ENCODE measurements at places on chromosomes 2 and 18.

DNA sequence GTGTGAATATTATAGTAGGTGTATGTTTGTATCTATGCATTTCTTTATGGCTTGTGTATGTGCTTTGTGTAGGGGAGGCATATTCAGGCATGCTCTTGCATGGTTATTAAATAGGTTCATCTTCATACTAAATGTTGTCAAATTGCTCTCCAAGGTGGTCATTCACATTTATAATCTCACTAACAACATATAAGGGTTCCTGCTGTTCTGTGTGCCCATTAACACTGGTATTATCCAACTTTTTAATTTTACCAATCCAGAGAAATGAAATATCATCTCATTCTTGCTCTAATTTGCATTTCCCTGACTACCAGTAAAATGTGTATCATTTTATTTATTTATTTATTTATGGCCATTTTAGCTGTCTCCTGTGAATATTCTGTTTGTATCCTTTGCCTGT lies 29.0 kb upstream of the RPL37A start:
- DNase-seq = no peak

GRCh38 chr18:79486356-79487182 lies 90.8 kb downstream of the NFATC1 start:
- DNase-seq = no peak

- peak; percentile 84 for DNase-seq
These were observed 116.1 kb upstream of the ZNF516 start for GRCh38 chr18:76610933-76611749.

- DNase-seq = no peak
These were observed 12.2 kb downstream of the SPATA3 start for GRCh38 chr2:231008131-231008530.

DNA sequence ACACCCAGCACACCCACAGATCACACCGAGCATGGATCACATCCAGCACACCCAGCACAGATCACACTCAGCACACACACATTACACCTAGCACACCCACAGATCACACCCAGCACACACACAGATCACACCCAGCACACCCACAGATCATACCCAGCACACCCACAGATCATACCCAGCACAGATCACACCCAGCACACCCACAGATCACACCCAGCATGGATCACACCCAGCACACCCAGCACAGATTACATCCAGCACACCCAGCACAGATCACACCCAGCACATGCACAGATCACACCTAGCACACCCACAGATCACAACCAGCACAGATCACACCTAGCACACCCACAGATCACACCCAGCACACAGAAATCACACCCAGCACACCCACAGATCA lies 118.6 kb downstream of the DYSF start:
- no peak for DNase-seq

DNA sequence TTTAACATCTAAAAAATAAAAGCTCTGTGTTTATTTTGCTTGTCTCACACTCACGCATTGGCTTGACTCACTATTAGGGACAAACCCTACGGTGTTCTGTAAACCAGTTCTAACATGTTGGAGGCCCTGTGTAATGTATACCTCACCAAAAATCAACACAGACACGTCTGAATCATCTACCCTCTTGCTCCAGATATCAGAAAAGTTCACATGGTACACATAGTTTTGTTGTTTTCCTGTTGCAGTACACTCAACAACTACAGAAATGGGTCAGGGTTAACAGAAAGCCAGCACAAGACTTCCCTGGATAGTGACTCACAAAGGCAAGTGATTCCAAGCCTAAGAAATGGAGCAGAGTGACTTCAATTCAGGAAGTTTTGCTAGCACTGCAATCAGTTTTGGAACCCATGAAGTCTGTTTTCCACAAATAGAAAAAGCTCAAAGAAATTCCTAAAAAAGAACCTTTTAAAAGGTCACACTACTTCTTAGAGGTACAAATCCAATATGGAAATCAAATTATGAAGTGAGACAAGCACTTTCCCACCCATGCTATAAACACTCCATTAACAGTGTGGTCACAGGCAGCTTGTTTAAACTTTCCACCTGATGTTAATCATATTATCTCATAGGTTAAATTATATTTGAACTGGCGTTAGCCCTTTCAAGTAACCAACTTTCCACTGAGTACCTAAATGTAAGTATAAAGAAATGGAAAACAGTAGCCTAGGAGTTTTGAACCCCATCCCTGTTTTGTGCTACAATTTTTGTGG lies 87.4 kb downstream of the GAREM1 start:
- peak; percentile 85 for DNase-seq

DNA sequence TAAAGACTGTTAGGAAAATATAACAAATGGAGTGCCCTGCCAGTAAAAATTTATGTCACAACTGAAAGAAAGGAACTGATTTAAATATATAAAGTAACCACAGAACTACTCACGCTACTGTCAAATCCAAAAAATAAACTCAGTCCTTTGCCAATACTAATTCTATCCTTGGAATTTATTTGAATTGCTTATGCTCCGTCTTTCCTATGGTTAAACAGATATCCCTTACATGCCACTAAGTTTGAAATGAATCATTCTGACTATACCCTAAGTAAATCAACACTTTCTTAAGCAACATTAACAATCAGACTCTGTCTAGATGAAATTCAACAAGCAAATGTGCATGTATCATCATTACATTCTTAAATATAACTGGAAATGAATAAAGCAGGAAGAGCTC lies 9.8 kb downstream of the HNRNPLL start:
- DNase-seq = peak; percentile 50

DNA sequence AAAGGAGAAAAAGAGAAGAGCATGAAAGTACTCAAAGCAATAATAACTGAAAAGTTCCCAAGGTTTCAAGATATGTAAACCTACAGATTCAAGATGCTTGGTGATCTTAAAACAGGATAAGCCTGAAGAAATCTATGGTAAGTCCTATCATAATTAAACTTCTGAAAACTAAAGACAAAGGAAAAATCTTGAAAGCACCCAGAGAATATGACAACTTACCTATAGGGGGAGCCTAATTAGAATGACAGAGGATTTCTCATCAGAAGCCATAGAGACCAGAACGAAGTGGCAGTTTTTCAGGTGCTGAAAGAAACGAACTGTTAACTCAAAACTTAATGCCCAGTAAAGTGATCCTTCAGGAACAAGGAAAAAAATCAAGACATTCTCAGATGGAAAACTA lies 59.7 kb downstream of the XDH start:
- DNase-seq = peak; percentile 34

GRCh38 chr2:100887713-100888495 lies 68.0 kb downstream of the NPAS2 start:
- DNase-seq = peak; percentile 44

GRCh38 chr2:203591642-203592041 lies 56.5 kb upstream of the RAPH1 start:
- peak; percentile 45 for DNase-seq

DNA sequence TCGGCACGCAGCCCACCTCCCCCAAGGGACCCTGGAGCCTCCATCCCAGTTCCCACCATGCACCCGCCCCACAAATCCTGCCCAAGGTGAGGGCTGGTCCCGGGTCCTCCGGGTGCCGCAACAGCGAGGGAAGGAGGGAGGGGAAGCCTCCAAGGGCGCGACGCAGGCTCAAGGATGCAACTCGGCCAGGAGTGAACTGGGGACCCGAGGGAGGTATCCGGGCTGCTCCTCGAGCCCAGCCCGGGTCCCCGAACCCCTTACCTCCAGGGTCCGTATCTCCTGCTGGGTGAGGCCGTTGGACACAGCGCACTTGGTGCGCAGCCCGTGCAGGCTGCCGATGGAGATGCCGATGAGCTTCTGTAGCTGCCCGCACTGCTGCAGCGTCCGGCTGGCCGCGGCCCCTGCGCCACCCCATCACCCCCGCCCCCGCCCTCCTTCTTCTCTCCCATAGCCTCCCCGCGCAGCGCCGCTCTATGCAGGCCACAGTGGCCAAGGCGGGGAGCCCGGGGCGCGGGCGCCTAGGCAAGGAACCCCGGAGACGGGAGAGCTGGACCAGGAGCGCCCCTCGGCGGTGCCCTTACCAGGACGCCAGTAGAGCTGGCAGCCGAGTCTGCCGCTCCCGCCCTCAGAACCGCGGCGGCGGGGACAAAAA lies 124.1 kb downstream of the ANKRD30BL start:
- peak; percentile 38 for DNase-seq

GRCh38 chr2:64857581-64858471 lies 131.4 kb upstream of the SLC1A4 start:
- DNase-seq = peak; percentile 92

GRCh38 chr18:51278045-51278649 lies 80.7 kb upstream of the MEX3C start:
- DNase-seq = peak; percentile 3

- DNase-seq = no peak
These were observed 653.7 kb downstream of the DCDC2C start for GRCh38 chr2:4357121-4357520.

DNA sequence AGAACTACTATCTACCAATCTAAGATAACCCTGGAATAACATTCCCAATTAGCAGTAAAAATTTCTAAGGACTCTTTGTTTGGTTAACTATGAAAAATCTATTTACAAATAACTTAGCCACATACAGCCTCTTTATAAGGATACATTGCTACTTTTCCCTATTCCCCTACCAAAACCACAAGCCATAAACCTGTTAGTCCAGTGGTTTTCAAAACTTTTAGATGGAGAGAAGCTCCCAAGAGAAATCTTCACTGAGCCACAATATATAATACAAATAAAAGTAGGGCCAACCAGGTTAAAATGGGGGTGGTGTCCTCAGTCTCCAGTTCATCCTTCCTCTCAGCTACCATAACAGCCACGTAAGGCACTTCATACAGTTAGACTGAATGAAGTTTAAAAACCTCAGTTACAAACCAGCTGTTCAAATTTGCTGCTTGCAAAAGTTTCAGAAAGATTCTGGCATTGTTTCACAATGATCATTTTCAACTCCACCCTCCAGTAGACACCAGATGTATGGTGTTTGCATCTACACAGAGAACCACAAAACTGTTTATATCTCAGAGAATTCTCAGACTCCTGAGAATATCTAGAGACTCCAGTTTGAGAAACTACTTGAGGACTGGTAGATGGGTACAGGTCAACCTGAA lies 26.0 kb downstream of the SOS1 start:
- DNase-seq = peak; percentile 54

GRCh38 chr18:37445368-37445767 lies 120.2 kb downstream of the CELF4 start:
- DNase-seq = no peak

- DNase-seq = peak; percentile 93
These were observed 27.0 kb upstream of the TWIST2 start for GRCh38 chr2:238820916-238821315.

- DNase-seq = no peak
These were observed 34.2 kb downstream of the ATOH8 start for GRCh38 chr2:85787981-85788340.

DNA sequence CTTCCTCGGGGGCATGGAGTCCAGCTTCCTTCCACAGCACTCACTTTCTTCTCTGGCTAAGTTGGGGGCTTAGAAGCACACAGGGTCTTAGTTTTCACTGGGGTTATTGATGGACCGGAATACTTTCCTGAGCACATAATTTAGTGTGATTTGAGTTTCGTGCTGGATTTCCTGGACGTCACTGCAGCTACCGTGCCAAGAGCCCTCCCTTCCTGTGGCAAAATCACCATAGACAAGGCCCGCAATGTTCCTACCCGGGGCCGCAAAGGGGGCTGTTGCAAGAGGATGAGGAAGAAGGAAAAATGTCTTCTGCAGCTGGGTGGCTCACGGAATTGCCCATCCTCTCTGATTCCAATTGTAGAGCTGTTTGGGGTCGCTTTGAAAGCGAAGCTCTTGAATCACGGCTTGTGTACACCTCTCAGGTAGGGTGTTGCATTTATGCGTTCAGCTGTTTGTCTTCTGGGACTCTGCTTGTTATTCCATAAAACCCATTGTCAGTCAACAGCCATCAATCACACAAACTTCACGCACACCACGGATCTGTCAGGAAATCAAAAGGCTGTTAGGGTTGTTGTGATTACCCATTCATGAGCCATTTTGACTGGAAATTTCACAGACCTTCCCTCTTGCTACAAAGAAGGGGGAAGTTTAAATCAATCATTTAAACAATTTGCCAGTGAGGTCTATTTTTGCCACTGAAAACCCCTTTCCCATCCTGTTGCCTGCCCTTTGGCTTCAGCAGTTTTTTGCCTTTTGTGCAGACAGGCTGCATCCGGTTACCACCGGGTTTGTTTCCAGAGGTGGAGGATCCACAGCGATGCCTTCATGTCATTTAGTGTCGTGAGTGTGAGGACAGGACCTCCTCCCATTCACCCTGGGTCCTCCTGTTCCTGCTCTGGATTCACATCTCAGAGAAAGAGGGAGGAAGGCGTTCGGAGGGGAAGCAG lies 36.0 kb downstream of the SMIM21 start:
- DNase-seq = no peak

DNA sequence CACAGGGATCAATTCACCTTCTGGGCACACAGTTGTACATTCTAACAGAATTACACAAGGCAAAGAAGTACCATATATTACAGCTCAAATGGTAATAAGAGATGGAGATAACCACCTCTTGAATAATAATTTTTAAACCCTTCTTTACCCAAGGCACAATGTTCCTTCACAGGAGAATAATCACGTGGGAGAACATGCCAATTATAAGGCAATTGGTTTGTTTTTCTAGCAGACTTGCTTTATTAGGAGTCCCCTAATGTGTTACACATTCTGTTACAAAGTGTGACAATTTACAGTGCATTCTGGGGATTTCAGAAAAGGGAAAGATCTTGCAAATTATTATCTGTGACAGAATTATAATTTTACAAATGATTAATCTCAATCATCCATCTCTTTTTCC lies 380.3 kb downstream of the RND3 start:
- no peak for DNase-seq

DNA sequence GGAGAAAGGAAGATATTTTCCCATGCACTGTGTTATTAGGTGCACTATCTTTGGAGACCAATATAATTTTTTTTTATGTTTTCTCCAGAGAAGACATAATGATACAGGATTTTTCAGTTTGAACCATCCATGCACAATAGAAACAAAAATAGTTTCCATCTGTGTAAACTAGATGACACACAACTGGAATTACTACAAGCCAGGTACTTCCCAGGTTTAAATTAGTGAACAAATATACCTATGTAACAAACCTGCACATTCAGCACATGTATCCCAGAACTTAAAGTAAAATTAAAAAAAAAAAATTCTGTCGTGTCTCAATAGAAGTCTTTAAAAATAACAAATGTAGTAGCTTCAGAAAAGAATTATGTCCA lies 1616.8 kb upstream of the ACVR2A start:
- DNase-seq = no peak

DNA sequence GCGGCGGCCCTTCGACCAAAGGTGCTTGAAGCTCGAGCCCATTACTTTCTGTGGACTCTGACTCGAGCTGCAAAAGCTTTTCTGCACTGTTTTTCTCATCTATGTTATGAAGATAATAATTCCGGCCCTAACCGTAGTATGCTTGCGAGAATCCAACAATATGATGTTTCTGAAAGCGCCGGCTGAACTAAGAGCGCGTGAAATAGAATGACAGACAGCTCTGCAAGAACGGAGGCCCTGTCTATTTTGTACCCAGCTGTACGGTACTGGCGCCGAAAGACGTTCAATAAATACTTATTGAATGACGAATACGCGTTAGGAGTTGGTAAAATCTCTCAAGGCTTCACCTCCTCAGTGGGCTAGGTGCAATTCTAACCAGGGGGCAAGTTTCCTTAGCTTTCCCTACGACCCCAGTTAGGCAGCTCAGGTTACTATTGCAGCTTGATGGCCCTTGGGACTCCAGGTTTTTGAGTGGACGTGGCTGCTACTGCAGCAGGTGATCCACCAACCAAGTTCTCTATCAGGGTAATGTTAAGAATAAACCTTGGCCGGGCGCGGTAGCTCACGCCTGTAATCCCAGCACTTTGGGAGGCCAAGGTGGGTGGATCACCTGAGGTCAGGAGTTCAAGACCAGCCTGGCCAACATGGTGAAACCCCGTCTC lies 570 bp downstream of the SCRN3 start:
- peak; percentile 63 for DNase-seq
